Stimulated activated CD8-positive, alpha-beta memory T cell treated with anti-CD3 and anti-CD28 coated beads, Interleukin-4, amount 100 ng/mL, for 1 hour (primary cell): ENCODE measurements at places on chromosomes 2 and 18.
A peak's percentile ranks its signal among the peaks of the same experiment; 100 is the strongest.

- DNase-seq: peak; percentile 38
Measured at GRCh38 chr2:127025359-127026166, 81.4 kb downstream of the BIN1 start.

GRCh38 chr18:25819746-25820363 lies 270.6 kb downstream of the SS18 start:
- DNase-seq: no peak

GRCh38 chr2:11356764-11357163 lies 12.3 kb upstream of the ROCK2 start:
- DNase-seq: no peak

GRCh38 chr18:50373561-50374219 lies 1.2 kb upstream of the SKA1 start:
- no peak for DNase-seq

- DNase-seq: no peak
Measured at GRCh38 chr2:28683100-28683706, 68.4 kb upstream of the PPP1CB start.
